IPS-NIHi11 (cell line): ENCODE measurements at places on chromosomes 7 and 10.

- no peak for DNase-seq
These were observed 4.8 kb upstream of the OR6V1 start for GRCh38 chr7:143047326-143047725.

DNA sequence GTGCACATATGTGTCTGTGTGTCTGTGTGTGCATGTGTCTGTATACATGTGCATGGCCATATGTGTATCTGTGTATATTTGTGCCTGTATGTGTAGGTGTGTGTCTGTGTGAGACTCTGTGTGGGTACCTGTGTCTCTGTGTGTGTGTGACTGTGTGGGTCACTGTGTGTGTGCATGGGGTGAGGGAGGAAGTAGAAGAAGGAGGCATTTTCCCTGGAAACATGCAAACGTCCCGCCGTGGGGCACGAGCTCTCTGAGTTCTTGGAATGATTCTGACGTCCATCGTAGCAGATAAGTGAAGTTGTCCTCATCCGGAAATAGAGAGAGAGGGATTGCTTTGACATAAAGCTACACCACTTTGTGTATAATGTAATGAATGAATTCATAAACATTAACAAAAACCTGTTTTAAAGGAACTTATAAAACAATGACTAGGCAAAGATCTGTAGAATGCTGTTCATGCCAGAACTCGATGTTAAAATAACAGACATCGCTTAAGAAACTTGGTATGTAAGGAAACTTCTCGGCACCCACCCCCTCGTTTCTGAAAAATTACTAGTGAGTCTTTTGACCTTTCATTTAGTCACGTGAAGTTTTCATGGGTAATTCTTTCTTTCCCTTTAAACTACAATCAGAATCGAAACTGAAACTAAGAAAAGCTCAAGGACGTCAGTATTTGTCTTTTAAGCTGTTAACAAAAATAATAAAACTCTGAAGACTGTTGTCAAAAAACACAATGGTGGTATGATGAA is 43.6 kb upstream of the KLF6 start:
- no peak for DNase-seq

- DNase-seq = no peak
These were observed 240.4 kb downstream of the ABCA13 start for GRCh38 chr7:48411619-48412018.

GRCh38 chr10:71972746-71973695 is 8.8 kb downstream of the CHST3 start:
- no peak for DNase-seq

DNA sequence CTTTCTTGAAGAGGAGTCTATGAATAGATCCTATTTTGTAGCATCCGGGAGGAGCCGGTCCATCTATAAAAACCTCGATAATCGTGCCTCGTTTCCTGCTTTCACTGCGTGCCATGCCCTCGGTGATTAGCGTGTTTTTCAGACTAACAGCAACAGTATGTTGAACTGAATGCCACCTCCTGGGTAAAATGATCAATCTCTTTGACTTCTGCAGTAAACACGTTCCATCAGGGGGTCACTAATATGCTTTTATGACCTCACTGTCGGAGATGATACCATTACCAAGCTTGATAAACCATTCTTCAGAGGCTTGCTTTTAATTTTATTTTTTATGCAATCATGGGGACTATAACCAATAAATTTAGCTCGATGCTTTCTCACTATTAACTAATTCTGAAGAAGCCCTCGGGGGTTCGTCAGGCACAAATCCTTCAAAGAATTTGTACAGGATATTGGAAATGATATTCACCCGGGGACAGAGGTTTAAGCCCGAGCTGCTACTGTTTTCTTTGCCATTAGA is 228.3 kb downstream of the ADARB2 start:
- DNase-seq = no peak

DNA sequence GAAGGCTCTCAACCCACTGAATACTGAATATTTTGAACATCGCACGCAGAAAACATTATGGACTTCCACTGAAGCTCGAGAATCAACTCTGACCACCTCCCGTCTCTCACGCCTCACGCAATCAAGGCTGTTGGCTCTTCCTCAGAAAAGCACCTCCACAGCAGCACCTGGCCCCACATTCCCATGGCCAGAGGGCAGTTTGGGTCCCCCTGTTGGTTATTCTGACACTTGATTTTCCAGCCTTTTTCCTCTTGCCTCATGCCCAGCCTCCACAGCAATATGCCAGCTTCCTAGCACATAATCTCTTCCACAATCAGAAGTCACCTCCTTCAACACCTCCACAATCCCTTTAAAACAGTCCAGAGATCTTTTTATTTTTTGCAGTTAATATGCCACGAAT is 55.9 kb downstream of the SVOPL start:
- DNase-seq = peak; percentile 82

GRCh38 chr10:86105640-86106039 is 261.0 kb downstream of the GRID1 start:
- no peak for DNase-seq

DNA sequence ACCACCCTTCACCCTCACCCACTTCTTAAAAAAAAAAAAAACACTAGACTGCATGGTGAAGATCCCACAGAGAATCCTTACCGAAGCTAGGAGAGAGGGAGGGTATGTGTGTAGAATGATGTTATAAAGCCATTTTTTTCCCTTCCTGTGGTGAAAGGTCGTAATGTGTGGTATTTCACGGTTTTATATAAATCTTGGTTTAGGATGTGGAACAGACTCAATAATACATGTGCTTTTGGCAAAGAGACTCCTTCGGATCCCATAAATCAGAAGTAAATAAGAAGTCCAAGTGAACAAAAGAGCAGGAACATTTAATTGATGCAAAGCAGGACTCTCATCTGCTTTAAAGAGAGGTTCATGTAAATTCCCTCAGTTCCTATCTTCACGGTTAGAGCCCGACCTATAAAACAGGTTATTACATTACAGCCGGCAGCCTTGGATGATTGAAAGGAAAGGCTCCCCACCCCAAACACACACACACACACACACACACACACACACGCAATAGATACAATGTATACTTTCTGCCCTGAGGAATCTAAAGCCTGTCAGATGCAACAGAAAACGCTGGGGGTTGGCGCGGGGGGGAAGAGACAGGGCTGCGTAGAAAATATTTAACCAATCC is 8.8 kb downstream of the DLX5 start:
- no peak for DNase-seq

GRCh38 chr7:156626220-156626895 is 14.2 kb upstream of the RNF32 start:
- DNase-seq = no peak

- DNase-seq = no peak
These were observed 33.6 kb upstream of the LMTK2 start for GRCh38 chr7:98073047-98073446.

DNA sequence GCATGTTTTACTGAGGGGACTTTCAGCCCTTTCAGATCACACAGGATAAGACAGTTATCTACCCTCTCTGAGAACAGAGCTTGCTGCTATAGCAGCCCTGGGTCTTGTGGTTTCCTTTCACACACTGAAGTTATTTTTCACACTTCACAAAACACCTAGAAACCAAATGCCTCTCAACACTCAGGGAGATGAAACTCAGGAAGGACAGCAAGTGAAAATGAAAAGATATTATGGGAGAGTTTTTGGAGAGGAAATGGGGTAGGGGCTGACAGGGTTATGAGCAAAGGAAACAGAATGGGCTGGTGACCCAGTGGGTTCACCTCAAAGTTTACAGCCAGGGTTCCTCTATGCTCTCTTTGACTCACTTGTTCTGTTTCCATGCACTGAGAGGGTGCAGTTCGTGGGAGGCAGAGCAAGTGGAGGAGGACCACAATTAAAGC is 17.0 kb upstream of the GIMAP2 start:
- no peak for DNase-seq
